ENCODE measurements at places on chromosomes 1 and 21.

DNA sequence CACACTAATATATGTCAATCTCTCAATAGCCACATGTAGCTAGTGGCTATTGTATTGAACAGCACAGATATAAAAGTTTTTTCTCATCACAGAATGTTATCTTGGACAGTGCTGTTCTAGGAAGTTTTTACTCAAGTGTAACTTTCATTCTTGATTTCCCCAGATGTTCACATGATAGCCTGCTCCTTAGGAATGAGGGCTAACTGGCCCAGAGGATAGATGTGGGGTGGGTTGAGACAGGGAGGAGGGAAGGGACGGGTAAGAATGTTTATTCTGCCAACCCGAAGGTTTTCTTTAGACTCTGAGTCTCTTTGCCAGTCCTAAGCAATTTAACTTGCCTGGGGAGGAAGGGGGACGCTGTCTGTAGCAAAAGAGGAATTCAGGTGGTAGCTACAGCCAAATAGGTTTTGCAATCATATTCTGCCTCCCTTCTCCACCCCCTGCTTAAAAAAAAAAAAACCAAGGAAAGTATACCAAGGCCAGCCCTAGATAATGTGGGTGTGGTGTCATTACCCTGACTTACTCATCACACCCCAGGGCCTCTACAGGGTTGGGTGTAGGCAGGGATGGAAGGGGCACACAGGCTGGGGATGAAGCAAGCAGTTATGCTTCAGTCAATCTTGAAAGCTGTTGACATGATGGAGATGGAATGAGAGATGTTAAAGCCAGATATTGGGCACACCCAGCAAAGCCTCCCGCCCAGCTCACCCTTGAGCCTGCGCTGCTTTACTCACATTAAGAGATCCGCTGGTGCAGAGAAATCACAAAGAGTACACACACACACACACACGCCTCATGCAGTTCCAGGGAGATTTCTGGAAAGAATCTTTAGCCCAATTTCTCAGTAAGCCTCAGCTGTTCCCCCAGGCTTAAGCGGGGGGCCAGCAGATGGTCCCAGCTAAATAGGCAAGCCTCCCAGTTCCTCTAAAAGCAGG, 59.9 kb downstream of the PLXNA2 start:
- no peak for DNase-seq

DNA sequence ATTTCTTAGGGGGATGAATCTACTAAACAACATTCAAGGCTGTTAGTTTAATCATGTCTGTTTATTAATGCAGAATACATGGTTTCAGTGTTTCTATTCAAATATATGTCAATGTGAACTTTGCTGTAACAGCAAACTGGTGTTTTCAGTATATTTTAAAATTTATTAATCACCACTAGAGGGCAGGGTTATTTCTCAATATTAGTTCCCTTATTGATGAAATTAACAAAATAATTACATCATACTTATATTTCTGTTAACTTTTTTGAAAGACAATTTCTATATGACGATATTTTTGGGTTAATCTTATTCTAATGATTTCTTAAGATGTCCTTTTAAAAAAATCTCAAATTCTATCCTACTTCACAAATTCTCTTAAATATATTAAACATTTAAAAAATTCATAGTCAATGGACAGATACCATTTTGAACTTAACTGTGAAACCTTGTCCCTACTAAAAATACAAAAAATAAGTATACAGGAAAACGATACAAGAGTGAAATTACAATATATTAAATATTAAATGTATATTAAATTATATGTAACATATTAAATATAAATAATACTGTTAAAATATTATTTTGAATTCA, 1034.1 kb upstream of the PRMT6 start:
- no peak for DNase-seq

GRCh38 chr1:246724731-246725095, 504 bp downstream of the SCCPDH start:
- no peak for DNase-seq

DNA sequence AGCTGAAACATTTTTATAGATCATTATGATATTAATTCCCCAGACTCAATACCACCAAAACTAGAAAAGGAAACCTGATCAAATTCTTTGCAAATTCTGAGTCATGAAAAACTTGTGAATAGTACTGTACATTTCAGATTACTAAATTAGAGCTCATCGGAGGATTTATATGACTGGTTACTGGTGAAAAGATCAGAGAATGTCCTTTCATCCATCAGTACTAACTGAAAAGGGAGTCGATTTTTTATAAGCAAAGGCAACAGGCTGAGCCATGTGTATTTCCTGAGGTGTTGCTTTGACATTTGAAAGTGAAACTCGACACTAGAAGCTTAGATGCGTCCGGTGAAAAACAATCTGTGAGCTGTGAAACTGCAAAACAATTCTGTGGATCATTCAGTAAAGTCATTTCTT, 155.7 kb downstream of the TNFSF18 start:
- peak; percentile 45 for DNase-seq

DNA sequence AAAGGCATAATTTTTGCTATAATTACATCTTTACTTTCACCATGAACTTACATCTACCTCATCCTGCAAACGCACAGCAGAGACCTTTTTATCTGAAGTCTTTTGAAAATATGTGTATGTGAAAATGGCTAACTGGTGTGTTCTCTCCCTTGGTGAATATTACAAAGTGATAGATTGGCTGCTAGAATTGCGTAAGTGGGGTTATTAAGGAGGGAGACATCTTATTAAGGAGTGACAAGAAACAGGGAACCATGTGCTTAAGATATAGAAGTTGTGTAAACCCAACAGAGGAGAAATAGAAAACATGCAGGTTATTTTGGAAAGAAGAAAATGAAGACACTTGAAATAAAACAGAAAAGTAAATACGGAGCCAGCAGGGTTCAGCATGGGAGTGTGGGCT, 7.8 kb downstream of the KCNJ15 start:
- DNase-seq: no peak

GRCh38 chr1:234662148-234662547, 52.2 kb upstream of the IRF2BP2 start:
- no peak for DNase-seq

DNA sequence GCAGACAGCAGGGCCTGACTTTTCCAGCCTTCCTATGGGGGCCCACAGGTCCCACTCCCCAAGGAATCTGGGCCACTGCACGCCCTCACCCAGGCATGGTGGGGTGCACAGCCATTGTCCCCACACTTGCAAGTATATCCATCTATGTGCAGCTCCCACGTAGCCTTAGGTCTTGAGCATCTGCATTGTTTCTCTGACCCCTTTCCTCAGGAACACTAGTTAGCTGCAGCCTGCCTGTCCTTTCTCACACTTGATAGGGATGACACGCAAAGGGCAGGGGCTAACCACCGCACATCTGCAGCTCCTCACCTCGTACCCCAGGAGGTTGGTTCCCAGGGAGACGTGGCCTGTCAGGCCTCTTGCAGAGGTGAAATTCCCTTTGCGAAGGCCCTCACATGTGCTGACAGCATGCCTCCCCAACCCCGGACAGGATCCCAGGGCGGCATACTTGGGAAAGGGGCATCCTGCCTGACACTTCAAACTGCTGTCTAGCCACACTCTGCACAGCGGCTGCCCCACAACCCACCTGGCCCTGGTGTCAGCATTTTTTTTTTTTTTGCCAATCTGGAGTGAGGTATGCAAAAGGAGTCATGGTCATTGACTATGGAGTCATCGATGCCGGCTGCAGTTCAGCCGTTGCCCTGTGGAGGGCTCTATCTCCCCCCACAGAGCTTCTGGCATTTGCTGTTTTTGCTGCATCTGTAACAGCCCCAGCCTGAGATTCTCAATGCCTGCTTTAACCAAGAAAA, 5.0 kb downstream of the JMJD4 start:
- DNase-seq: peak; percentile 52

DNA sequence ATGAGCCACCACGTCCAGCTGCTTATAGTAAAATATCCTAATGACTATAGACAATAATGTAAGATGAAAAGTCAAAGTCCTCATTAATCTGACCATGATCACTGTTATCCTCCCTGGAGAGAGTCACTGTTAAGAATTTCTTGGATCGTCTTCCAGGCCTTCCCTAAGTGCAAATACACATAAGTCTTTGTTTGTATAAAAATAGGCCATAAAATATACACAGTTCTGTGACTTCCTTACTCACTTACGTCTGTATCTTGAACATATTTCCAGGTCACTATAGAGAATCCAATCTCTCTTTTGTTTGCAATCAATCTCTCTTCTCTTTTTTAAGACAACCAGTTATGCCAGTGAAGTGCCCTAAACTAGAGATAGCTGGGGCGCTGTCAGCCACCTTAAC, 89.1 kb upstream of the LYST start:
- no peak for DNase-seq

- DNase-seq: no peak
These were observed 143.9 kb downstream of the NOS1AP start for GRCh38 chr1:162213281-162213912.

DNA sequence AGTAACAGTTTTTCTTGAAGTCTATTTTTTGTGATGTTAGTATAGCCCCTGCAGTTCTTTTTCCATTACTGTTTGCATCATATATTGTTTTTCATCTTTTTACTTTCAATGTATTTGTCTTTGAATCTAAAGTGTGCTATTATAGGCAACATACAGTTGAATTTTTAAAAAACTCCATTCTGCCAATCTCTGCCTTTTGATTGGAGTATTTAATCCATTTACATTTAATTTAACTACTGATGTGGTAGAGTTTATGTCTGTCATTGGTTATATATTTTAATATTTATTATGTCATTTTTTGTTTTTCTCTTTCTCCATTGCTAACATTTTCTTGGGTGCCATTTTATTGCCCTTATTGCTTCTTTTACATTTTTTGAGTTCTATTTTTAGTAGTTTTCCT, 296.3 kb downstream of the HMCN1 start:
- no peak for DNase-seq

GRCh38 chr1:63730211-63730610, 43.6 kb upstream of the ROR1 start:
- DNase-seq: no peak

DNA sequence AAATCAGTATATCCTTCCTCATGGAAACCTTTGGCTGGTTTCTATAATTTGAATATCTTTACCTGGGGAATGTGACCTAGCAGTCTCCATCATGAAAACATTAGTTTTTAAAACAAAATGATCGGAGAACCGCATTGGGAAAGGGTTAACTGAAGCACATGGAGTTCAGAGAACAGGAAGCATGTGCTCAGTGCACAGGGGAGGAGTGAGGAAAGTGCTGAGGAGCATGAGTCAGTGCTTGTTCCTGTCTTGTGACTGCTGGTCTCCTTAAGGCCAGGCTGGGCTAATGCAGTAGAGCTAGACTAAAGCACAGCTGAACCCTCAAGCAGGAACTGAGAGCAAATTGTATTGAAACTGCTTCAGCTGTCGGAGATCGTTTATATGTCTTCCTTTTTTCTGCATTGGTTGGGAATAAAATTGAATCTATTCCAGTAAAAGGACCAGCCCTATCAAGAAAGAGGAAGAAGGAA, 5.8 kb downstream of the IFI16 start:
- DNase-seq: peak; percentile 79

GRCh38 chr1:210232511-210233215, at the start of gene SERTAD4:
TSS of gene SERTAD4 (plus strand) at chr1:210232796. CDS start at chr1:210237961, 5,165 bp downstream.
- DNase-seq: no peak
